ENCODE measurements at places on chromosomes 4 and X.

- DNase-seq: no peak
These were observed 105.7 kb downstream of the PTTG2 start for GRCh38 chr4:38065900-38066299.

DNA sequence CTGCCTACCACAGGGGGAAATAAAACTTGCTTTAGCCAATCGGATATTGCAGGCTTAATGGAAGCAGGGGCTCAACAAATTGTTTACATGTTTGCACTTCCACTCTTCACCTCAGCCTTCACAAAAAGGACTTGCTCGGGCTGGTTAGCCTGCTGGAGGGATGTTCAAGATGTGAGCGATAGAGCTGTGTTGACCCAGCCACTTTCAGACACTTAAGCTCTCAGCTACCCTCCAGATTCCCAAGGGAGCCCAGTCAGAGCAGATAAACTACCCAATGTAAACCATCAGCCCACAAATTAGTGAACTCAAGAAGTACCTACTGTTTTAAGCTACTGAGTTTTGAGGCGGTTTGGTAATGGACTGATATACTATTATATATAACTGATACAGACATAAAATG lies 508.4 kb upstream of the FTHL17 start:
- DNase-seq: no peak

DNA sequence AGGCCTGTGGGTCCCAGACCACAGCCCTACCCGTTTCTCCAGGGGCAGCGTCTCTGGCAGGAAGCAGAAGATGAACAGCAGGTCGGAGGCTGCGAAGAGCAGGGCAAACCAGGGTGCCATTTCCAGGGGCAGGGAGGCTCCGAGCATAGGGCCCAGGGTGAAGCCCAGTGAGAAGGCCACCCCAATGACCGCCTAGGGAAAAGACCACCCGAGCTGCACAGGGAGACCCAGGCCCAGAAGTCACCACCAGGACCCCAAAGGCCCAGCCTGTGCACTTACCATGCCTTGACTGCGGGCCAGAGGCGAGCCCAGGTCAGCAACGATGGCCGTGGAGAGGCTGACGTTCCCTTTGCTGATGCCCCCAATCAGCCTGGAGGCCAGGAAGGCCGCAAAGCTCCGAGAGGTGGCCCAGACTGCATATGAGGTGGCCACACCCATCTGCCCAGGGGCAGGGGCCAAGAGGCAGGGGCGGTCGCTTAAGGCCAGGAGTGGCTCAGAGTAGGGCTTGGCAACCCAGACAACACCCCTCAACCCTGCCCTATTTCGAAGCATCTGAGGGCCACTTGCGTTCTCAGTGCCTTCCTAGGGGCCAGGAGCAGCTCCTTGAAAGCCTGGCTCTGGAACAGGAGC lies 30.8 kb downstream of the NOP14 start:
- DNase-seq: no peak

- no peak for DNase-seq
These were observed 81.9 kb downstream of the REPS2 start for GRCh38 chrX:17028356-17028755.

GRCh38 chr4:8908206-8908893 lies 36.7 kb upstream of the HMX1 start:
- DNase-seq: no peak

GRCh38 chr4:124883632-124884031 lies 171.1 kb upstream of the ANKRD50 start:
- no peak for DNase-seq

DNA sequence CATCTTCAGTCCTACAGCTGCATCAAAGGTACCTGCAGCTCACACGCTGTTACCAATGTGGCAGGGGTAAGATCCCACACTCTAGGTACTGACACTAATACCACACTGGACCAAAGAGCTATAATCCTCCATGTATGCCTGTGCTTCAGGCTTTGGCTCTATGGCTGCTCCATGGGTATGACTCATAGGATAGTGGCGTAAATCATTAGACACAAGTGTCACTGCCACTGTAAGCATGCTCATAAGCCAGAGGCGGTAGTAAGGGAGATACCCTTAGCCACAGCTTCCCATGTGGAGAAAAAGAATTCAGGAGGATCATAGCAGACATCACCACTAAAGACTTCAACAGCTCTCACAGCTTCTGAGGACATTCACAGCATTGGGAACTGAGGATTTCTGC lies 287.5 kb downstream of the ACTRT1 start:
- DNase-seq: no peak

GRCh38 chr4:130043732-130044160 lies 947.8 kb downstream of the C4orf33 start:
- no peak for DNase-seq

DNA sequence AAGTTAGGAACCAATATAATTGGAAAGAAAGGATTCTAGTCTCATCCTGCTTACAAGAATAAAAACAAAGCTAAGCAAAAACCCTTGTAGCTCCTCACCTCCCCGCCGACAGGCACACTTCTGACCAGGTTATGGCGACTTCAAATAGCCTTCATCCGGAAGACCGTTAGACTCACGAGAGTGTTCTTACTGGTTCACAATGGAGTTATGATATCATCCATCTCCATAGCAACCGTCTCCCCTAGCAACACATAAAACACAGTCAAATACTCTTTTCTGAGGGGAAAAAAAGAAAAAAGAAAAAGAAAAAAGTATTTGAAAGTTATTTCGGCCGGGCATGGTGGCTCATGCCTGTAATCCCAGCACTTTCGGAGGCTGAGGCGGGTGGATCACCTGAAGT lies at the start of gene IL13RA2:
Gene IL13RA2 (minus strand): TSS at position 162 of the 400 bp plus-strand sequence. CDS start 347 bp downstream, outside the sequence.
- no peak for DNase-seq

DNA sequence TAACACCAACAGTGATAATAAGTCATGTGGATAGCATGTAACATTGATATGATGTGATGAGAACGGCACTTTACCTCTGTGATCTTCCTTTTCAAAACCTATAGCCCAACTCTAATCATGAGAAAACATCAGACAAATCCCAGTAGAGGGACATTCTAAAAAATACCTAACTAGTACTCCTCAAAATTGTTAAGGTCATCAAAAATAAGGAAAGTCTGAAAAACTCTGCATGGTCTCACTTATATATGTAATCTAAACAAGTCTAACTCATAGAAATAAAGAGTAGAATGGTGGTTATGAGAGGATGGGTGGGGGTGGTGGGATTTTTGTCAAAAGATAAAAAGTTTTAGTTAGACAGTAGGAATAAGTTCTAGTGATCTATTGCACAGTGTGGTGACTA lies 243.9 kb upstream of the GRIA3 start:
- DNase-seq: no peak

DNA sequence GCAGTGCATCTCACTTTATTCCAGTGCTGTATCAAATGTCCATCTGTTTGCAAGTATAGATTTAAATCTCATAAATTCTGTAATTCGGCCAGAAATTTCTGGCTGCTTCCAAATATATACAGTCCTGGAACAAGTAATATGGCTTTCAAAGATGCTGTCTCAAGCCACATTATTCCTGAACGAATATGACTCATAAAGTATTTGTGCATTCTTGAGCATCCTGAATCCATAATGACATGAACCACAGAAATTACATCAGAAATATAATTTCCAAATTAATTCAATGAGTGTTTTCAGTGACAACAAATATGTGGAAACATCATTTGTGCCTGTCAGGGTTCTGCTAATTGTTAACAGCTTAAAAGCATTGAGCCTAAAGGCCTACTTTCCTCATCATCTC lies 140.9 kb upstream of the HPGD start:
- DNase-seq: no peak

- DNase-seq: no peak
These were observed 90.3 kb downstream of the CRMP1 start for GRCh38 chr4:5802565-5802964.

- no peak for DNase-seq
These were observed 11.3 kb downstream of the DOCK11 start for GRCh38 chrX:118506805-118507480.

- no peak for DNase-seq
These were observed 214.6 kb downstream of the ADGRA3 start for GRCh38 chr4:22301253-22301652.

DNA sequence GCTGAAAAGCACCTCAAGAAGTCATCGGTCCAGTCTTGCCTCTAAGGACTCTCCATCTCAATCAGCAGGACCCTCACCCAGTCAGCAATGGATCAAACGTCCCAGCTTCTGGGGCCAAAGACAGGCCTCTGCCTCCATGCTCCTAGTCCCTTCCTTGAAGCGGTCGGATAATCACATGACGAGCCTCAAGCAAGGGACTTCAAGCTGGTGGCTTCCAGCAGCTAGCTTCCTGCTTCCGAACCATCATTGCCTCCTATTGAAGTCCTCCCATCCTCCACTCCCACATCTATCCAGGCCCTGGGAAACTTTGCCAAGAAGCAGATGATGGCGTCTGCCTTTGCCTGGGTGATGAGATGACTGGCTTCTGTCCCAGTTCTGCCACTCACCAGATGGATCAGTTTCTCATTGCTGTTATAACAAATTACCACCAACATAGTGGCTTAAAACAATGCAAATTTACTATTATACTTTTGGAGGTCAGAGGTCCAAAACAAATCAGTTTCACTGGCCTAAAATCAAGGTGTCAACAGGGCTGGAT lies 135.2 kb upstream of the MAMLD1 start:
- DNase-seq: no peak

DNA sequence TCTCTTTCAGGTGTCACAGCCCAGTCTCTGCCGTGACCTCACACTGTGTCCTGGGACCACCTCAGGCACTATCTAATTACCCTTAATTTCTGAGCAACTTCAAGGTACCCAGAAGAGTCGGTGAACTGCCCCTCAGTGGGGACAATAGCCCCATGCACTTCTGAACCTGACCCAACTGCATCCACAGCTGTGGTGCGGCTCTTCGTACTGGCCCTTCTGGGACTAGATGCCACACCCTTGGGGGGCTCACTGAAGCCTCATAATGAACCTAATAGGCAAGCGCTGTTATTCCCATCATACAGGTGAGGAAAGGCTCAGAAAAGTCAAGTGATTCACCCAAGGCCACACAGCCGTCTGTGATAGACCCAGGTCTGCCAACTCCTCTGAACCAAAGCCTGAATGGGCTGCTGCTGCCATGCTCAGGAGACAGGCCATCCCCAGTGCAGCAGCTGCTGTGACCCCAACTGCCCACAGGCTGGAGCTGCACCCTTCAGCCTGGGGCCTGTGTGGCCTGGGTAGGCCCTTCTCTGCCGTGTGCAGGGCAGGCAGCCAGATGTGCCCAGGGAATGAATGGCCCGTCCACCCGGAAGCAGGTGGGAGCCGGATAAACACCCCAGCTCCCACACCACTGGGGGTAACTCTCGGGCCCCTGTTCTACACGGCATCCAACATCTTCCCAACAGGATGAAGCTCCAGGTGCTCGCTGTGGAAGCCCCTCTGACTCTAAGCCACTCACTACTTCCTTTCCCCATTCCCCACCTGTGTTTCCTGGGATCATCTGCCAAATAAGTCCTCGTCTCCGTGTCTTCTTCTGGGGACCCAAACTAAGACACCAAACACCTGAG lies 35.9 kb downstream of the HMX1 start:
- DNase-seq: no peak

DNA sequence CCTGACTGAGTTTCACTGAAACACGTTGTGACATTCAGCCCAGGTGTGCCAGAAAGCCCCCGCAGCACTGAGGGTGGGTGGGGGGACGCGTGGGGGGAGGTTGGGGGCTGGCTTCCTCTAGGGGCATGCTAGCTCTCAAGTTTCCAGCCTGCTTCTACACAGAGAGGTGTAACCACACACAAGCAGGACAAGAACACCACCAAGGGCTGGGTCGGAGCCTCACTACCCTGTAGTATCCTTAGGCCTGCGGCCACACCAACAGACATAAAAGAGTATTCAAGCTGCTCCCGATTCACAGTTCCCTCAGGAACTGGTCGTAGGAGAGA lies 1.8 kb downstream of the USP46 start:
- DNase-seq: no peak

GRCh38 chr4:102807345-102807744 lies 20.0 kb downstream of the UBE2D3 start:
- DNase-seq: no peak

DNA sequence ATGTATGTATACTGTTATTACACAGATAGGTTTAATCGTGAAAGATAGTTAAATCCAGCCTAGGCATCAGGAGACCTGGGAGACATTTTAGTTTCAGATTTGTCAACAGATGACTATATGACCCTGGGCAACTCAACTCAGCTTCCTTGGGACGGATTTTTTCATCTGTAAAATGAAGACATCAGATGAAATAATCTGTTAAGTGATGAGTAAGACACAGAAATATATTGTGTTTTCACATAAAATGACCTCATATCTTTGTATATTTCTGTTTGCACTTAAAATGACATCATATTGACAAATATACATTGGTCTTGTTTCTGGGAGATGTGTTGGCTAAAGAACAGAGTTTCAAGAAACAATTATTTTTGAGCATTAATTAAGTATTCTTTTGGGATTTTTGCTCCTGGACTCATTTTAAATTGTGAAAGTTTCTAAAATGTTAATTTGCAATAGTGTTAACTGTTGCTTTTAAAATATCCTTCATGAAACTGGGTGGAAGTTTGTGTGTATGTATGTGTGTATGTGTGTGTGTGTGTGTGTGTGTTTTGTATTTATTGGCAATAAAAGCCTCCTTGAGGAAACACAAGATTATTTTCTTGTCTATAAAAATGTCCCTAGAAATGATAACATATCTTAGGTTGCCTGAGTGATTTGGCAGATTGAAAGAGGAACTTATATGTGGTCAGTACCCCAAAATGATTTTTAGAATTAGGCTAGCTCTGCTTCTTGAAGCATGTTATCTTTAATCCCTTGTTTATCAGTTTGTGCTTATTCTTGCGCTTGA lies 29.1 kb upstream of the MMAA start:
- no peak for DNase-seq

GRCh38 chrX:132001127-132001526 lies 22.0 kb upstream of the STK26 start:
- no peak for DNase-seq

DNA sequence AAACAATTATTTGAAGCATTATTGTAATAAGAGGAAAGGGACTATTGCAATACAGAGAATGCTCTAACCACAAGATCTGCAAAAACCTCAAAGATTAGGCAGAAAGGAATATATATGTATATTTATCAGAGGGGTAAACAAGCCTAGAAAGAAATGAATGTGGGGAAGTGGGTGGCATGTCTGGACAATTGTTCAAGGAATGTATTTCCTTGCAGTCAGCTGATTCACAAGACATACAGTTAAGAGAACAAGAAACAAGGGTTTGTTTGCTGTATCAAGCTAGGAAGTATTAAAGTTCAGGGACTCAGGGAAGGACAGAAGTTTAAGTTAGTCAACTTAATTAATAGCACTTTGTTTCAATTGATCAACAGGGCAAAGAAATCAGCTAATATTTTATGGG lies 514.7 kb downstream of the CENPC start:
- DNase-seq: no peak

GRCh38 chrX:151871244-151871643 lies 41.4 kb upstream of the MAGEA4 start:
- DNase-seq: no peak

DNA sequence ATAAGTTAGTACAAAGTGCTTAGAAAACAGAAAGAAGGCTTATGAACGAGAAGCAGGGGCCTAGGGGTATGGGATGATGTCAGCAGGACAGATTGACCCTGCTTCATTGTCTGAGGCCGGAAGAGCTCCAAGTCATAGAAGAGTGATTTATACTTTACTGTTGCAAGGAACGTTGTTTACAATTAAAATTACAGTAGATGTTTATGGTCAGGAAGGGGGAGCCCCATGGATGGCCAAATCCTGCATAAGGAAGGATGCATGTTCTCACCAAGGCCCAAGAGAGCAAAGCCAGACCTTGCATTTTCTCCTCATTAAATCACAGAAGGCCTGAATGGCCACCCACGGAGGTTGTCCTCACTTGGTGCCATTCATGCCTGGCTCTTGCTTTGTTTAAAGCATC lies 115.3 kb downstream of the LDB2 start:
- DNase-seq: no peak

- DNase-seq: no peak
These were observed 241.2 kb downstream of the ARHGAP24 start for GRCh38 chr4:85715991-85716737.

GRCh38 chr4:140633951-140634350 lies 65.2 kb upstream of the UCP1 start:
- DNase-seq: no peak
